ENCODE measurements at places on chromosomes 16 and 17.
A peak's percentile ranks its signal among the peaks of the same experiment; 100 is the strongest.

DNA sequence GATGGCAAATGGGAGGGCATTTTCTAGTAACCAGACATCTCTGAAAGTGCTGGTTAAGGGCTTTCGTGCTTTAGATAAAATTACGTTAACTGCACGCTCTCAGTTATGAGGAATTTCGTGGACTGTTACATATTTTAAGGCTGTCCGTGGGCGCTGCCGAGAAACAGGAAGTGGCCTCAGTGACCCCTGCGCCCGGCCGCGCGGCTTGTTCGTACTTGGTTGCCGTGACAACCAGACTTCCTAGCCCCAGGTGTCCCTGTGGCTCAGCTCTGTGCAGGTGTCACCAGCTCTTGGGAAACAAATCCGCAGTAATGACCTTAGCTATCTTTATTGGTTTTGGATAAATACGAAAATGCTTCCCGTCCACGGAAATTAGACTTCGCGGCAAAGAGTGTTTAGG lies 52.7 kb downstream of the LMF1 start:
- DNase-seq, result no peak

DNA sequence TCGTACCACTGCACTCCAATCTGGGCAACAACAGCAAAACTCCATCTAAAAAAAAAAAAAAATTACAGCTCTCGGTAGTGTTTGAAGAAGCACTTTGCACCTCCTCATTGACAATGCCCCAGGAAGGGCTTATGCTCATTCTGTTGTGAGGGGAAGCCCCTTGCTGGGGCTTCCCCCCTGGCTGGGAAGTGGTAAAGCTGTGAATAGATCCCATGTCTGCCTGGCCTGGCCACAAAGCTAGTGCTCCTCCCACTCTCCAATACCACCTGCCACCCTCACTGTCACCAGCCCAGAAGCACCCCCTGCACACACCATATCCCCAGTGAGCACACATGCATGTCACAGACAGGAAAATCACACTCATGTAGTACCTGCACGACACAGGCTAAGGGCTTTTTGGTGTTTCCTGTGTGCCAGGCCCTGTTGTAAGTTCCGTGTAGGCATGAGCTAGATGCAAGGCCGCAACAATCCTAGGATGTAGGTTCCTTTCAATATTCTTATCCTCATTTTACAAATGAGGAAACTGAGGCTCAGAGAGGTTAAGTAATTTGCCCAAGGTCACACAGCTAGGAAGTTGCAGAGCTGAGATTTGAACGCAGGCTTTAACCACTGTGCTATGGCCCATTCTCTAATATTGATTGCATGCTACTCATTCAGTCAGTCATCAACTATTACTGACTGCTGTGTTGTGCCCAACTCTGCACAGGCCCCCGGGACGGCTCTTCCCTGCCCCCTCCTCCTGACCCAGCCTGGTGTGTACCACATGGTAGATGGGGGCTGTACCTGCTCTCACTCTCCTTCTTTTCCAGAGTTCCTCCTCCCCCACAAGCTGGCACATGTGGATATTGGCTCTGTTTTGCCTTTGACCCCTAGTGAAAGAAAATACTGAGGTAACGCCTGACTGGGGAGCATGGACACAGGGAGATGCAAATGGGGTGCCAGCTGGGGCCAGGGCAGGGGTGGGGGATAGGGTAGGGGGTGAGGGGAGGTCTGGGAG lies 11.9 kb upstream of the COL1A1 start:
- no peak for DNase-seq

DNA sequence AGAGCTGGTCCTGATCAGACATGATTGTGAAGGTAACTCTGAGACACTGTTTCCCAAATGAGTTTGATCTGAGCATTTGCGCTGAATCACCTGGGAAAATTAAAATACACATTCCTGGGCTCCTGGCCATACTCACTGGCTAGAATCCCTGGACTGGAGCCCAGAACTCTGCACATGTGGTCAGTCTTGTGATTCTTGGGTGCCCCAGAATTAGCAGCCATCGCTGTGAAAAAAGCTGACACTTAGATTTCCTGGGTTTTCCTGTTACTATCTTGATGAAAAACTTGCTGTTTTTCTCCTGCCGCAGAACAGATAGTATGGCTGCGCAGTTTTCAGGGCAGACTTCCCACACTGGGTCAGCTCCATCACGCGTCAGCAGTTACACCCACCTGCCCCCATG lies 24.6 kb downstream of the NECAB2 start:
- DNase-seq, result peak; percentile 57

DNA sequence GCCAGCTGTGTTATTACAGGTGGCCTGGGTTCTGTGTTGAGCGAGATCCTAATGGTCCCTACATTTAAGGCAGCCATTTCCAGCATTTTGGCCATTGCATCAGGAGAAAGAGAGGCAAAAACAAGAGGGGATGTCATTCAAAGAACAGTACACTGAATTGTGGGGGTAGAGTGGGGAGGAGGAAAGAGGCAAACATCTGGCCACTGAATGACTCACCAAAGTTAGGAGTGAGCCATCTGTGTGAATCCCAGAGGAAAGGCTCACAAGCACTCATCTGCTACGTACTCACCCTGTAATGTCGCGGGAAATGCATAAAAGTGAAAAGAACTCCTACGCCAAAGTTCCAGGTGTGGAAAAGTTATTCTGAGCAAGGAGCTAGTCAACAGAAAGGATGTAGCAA lies 16.7 kb downstream of the KRABD2 start:
- no peak for DNase-seq

DNA sequence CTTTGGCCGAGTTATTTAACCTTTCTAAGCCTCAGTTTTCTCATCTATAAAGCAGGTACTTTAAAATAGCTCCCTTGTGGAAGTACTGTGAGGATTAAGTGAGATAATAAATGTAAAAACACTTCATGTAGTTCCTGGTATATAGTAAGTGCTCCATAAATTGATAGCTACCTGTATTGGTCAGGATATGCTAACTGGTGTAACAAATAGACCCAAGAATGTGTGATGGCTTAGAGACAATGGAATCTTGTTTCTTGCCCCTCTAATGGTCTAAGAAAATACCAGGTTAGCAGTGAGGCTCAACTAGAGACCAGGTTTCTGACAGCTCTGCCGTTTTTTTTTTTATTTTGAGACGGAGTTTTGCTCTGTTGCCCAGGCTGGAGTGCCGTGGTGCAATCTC lies 29.8 kb downstream of the CCR7 start:
- DNase-seq, result no peak

- DNase-seq, result no peak
Measured at GRCh38 chr16:67200491-67200890, 1.6 kb downstream of the ELMO3 start.

DNA sequence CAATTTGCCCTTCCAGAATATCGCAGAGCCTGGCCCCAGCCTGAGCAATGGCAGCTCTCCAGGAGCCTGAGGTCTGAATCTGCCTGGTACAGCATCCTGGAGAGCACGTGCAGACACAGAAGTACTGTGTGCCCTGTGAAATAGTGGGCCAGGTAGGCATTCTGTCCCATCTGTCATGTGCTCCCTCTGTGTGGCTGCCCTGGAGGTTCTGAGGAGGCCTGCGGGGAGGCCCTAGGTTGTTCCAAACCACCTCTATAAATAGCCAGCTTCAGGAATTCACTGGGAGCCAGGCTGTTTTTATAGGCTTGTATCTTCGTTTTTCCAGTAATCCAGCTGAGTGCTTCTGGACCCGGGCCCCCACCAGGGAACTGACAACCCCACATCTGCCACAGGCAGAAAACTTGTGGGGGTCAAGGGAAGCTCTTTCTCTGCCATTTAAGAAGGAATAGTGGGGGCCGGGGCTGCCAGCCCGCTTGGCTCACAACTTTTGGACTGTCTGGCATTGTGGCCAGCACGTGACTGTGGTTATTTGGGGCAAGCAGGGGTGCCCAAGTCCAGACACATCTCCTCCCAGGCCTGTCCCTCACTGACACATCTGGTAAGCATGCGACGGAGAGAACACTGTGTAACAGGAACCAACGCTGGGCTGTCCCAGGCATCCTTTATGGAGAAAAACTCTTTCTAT lies 356.3 kb upstream of the TNRC6C start:
- no peak for DNase-seq

- no peak for DNase-seq
Measured at GRCh38 chr17:45364531-45365390, 47.9 kb upstream of the MAP3K14 start.

- no peak for DNase-seq
Measured at GRCh38 chr17:9079461-9080103, 58.3 kb downstream of the NTN1 start.

DNA sequence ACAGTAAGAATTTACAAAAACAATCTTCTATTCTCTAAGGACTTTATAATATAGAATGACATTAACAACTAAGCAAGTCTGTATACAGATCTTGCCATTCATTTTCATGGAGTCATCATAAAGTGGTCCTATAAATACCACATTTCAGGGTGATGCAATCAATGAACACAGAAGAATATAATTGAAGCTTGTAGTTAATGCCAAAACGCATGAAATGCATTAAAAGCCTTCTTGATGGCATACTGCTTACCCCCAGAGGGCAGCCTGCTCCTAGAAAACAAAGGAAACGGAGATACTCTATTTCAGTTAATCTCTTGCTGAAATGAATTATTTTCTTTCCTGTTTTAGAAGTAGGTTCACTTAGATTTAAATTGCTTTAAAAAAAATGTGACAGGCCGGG lies 45.2 kb upstream of the STAC2 start:
- DNase-seq, result no peak

- no peak for DNase-seq
Measured at GRCh38 chr16:64234200-64234599, 887.7 kb downstream of the CDH11 start.

- no peak for DNase-seq
Measured at GRCh38 chr17:6070430-6070912, 292 bp downstream of the WSCD1 start.

DNA sequence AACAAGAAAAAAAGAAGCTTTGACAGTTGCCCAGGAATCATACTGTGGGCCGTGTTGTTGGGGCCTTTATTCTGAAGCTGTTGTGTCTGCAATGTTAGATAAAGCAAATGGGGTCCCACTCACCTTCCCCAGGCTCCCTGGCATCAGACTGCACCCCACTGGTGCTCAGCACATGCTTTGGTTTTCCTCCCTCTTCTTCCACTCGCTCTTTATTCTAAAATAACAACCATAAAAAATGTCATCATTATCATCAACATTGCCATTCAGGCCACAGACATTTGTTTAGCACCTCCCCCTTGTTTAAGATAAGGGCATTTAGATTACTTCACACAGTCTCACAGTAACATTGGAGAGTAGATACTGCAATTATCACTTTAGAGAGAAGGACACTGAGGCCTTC lies 8.2 kb downstream of the MYLK3 start:
- DNase-seq, result no peak

DNA sequence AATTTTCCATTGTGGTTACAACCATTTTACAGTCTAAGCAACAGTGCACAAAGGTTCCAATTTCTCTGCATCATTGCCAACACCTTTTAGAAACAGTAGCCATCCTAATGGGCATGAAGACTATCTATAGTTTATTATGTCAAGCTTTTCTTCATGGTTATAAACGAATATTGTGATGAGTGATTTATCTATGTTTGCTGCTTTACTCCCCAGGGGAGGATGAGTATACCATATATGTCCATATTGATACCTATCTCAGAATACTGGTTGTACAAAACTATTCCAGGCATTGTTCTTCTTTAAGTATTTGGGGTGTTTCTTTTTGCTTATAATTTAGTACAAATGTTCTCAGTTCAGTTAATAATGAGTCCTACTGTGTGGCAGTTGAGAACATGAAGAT lies 98.3 kb downstream of the PRKCA start:
- DNase-seq, result no peak

DNA sequence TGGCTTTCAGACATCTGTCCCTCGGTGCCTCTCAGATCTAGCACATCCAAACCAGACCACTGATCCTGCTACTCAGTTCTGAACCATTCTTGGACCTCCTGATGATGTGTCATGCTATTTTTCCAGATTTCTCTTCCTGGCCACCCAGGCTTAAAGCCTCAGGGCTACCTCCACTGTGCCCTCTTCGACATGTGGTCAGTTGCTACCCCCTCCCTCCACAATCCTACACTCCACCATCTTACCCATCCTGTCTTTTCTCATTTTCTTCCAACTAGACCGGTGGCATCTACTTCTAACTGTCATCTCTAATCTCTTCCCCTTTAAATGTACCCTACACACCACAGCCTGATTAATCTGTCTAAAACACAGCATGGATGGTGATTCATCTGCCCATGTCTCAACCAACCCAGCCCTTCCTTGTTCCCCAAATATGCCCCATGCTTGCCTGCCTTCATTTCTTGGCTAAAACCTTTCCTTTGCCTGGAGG lies 478.6 kb downstream of the SLC39A11 start:
- no peak for DNase-seq
